Putamen (tissue), 1 donor: ENCODE measurements at places on chromosomes 4 and X.

GRCh38 chr4:183636503-183636902 is 22.5 kb downstream of the RWDD4 start:
- no peak for DNase-seq

- no peak for DNase-seq
Measured at GRCh38 chr4:185504098-185505047, 30.9 kb downstream of the PDLIM3 start.

DNA sequence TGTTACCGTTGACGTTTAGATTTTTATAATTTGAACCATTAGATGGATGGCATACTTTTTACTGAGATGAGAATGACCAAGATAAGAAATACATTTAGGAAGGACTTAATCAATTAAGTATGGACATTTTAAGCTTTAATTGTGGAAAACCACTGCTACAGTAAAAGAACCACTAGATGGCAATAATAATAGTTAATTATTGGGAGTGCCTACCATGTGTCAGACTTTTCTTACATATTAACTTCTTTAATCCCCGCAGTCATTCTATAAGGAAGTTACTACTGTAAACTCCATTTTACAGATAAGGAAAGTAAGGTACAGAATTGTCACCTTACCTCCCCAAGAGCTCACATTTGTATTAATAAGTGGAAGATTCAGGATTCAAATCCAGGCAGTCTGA is 48.5 kb upstream of the MYOZ2 start:
- DNase-seq, result no peak

GRCh38 chrX:140065961-140066662 is 100.8 kb upstream of the CXorf66 start:
- no peak for DNase-seq

DNA sequence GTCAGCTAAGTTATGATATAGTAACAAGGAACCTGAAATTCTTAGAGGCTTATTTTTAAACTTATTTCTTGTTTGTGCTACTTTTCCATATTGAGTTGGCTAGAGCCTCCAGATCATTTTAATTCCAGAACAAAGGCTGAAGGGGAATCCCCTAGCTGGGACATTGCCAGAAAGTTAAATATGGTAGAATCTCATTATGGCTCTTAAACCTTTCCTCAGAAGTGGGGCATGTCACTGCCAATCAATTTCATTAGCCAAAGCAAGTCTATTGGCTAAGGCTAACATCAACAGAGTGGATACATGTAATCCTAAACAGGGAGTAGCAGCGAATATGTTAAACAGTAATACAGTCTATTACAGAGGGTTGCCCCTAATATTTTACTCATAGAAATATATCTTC is 47.0 kb downstream of the FTHL17 start:
- DNase-seq, result no peak

DNA sequence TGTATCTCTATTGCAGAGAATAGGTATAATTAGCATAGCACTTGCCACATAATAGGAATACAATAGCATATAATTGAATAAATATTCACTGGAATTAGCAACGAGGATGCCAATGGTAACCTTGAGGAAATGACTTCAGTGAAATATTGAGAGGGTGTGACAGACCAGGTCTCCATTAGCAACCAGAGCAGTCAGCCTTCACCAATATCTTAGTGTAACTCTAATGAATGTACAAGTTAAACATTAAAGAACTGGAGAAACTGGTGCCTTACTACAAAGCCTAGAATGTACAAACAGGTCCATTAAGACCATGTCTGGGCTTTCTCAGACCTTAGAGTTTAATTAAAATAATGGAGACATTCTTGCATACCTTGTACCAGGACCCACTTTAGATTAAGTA is 143.0 kb downstream of the MAGEB17 start:
- DNase-seq, result no peak

DNA sequence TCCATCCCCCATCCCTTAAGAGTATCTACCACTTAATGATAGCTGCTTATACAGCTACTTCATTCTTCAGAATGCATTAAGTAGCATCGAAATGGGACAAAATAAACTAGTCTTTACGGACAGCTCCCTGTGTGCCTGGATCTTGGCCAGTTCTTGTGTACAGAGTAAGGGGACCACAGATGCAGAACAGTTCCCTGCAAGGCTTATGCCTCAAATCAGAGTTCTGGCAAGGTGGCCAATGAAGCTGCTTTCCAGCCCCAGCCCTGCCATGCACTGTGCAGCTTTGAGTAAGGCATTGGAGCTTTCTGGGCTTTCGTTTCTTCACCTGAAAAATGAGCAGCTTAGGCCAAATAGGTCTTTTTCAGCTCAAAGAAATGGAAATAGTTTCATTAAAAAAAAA is 14.2 kb downstream of the CLNK start:
- DNase-seq, result no peak

GRCh38 chr4:2936773-2937145 is 26.4 kb downstream of the NOP14 start:
- no peak for DNase-seq
